Stimulated activated CD8-positive, alpha-beta memory T cell treated with anti-CD3 and anti-CD28 coated beads, Interleukin-15, amount 100 ng/mL, for 1 hour (primary cell): ENCODE measurements at places on chromosomes 13 and 19.

- DNase-seq: no peak
Observed at GRCh38 chr13:106479929-106480328, 55.5 kb downstream of the EFNB2 start.

GRCh38 chr13:101490406-101491015 is 38.0 kb downstream of the ITGBL1 start:
- no peak for DNase-seq

DNA sequence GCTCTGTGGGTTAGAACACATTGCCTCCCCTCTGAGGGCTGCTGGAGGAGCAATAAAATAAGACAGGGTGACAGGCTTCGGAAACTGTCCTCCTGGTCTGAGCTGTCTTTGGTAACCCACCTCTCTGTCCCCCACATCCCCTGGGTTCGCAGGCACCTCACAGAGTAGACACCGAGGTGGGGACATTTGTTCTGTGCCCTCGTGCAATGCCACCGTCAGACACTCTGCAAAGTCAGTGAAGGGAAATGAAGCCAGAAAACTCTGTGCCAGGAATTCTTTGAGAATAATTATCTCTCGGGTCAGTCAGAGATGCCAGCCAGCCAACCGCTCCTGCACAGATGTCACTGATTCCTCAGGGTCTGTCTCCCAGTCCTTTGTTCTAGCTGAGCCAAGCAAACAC is 493.6 kb downstream of the FOXO1 start:
- no peak for DNase-seq

DNA sequence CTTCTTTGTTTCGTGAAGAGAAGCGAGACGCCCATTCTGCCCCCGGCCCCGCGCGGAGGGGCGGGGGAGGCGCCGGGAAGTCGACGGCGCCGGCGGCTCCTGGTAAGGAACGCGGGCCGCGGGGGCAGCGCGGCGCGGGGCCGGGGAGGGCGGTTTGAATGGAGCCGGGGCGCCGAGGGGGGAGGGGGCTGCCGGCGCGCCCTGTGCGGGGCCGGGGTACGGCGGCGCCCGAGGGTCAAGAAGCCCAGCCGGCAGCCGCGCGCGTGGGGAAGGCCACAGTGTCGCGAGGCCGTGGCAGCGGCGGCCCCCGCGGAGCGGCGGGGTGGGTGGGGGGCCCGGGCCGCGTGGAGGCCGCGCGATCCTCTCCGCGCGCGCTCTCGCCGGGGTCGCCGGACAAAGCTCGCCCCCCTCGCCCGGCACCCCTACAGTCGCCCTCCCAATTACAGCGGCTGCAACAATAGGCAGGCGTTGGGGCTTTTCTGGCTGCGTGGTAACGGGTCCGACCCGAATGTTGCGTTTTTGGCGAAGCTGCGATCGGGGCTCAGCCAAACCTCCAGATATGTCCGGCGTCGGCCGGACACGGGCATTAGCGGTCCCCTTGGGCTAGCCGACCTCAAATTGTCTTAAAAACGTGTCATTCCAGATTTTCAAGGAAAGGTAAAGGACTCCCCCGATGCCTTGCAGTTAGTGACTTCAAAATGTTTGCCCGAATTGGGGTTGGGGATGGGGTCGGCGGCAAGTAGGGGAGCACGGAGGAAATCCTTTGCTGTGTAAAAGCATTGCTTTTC is 437 bp downstream of the SMARCA4 start:
- no peak for DNase-seq

DNA sequence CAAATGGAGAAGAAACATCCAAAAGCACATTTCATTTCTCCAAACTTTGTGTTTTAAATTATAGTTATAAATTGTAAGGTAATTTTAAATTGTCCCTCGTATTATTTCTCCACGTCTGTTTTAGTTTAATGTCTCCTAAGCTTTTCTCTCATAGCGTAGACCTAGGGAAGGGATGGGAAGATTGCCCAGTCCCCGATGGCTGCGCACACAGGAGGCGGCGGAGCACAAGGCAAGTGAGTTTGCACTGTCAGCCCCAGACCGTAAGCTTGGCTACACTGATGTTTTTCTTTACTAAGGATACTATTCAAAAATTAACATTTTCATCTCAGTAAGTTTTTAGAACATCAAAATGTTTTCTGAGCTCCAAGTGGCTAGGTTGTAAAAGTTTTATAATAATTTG is 72.3 kb downstream of the GPR12 start:
- no peak for DNase-seq

GRCh38 chr13:31073859-31074718 is 87.6 kb downstream of the HSPH1 start:
- no peak for DNase-seq
